ENCODE measurements at places on chromosomes 12 and 14. TPM values are rescaled to one million over a fixed set of nuclear protein-coding genes. Genes with fewer than 3 reads are reported as not detected.

CARMIL3 gene
- total RNA-seq: 0.48 TPM

EIF2S3B gene
- total RNA-seq: 1.4 TPM

C1RL gene
- 22.7 TPM for total RNA-seq

OR4E2 gene
- total RNA-seq: not detected

CLEC2B gene
- 13.0 TPM for total RNA-seq

SOAT2 gene
- total RNA-seq: not detected

SLC35F4 gene
- total RNA-seq: not detected

NRXN3 gene
- 0.60 TPM for total RNA-seq

CACNA2D4 gene
- total RNA-seq: 1.1 TPM

BATF gene
- 0.84 TPM for total RNA-seq

CLEC4D gene
- total RNA-seq: 0.24 TPM

DHH gene
- 0.12 TPM for total RNA-seq

SLC25A47 gene
- total RNA-seq: not detected

TAS2R9 gene
- not detected for total RNA-seq

SMIM10L1 gene
- total RNA-seq: 4.0 TPM

OTOGL gene
- 0.04 TPM for total RNA-seq

FAM90A1 gene
- total RNA-seq: 0.16 TPM

Measured in esophagus mucosa (tissue), 1 donor.